Activated B cell treated with CpG ODN at 0.5 μM for 24 hours (primary cell): ENCODE measurements at places on chromosomes 7 and 10.

DNA sequence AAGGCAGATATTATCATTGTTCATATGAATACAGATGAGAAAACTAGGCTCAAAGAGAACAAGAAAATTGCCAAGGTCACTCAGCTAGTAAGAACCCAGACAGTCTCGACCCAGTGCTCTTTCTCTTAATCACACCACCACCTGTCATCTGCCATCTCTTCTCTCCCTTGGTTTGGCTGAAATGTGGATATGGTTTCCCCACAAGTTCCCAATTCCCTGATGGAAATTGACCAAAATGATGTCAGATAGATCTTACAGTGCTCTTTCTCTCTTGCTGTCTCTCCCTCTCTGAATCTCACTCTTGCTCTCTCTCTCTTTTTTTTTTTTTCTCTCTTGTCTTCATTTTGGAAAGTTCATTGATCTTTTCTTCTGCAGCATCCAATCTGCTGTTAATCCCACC is 9.1 kb downstream of the C10orf90 start:
- peaks cover 2% of the 10 kb centered on the region for H3K27me3 ChIP-seq
- H3K4me3 ChIP-seq, result no peak overlapping the region
- H3K4me1 ChIP-seq, result no peaks in the 10 kb centered on the region
- no peaks in the 10 kb centered on the region for H3K36me3 ChIP-seq
- no peak for DNase-seq
- no peak overlapping the region for H3K27ac ChIP-seq

- H3K36me3 ChIP-seq, result no peaks in the 10 kb centered on the region
- no peaks in the 10 kb centered on the region for H3K4me1 ChIP-seq
- H3K4me3 ChIP-seq, result no peak within 1 kb of the TSS
- no peak for DNase-seq
Measured at GRCh38 chr7:15686295-15686956, at the start of gene MEOX2. Gene MEOX2 (minus strand): TSS chr7:15686683. CDS start chr7:15686402, 281 bp downstream.

GRCh38 chr7:80942261-80943041 is 23.6 kb upstream of the SEMA3C start:
- DNase-seq, result no peak
- no peak overlapping the region for H3K4me3 ChIP-seq
- no peaks in the 10 kb centered on the region for H3K4me1 ChIP-seq
- H3K27ac ChIP-seq, result no peak overlapping the region

- H3K27ac ChIP-seq, result no peak overlapping the region
- H3K4me1 ChIP-seq, result no peaks in the 10 kb centered on the region
- no peaks in the 10 kb centered on the region for H3K36me3 ChIP-seq
- no peak for DNase-seq
- no peak overlapping the region for H3K4me3 ChIP-seq
Measured at GRCh38 chr10:82506680-82507376, 631.8 kb downstream of the NRG3 start.

DNA sequence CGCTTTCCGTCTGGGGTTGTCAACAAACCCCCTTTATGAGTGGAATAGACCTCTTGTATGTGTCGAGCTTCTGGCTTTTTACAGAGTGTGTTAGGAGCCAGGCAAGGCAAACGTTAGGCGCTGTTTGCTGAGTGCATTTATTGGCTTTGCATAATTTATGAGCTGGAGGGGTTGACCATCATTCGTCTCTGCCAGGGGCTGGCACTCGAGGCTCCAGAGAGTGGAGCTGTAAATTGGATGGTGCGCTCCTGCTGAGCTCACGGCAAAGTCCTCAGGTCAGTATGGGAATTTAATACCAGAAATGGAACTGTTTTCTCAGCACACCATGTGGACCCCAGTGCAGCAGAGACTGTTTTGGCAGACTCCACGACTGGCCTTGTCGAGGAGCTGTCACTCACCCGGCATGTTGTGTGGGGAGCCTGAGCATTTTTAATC is 699.4 kb upstream of the GALNT17 start:
- H3K36me3 ChIP-seq, result peaks cover 8% of the 10 kb centered on the region
- H3K27me3 ChIP-seq, result no peaks in the 10 kb centered on the region
- no peak for DNase-seq
- H3K27ac ChIP-seq, result no peak overlapping the region

GRCh38 chr10:7853890-7854289 is 35.6 kb downstream of the TAF3 start:
- no peak overlapping the region for H3K27ac ChIP-seq
- DNase-seq, result no peak
- no peak overlapping the region for H3K4me3 ChIP-seq
- peaks cover 29% of the 10 kb centered on the region for H3K36me3 ChIP-seq

DNA sequence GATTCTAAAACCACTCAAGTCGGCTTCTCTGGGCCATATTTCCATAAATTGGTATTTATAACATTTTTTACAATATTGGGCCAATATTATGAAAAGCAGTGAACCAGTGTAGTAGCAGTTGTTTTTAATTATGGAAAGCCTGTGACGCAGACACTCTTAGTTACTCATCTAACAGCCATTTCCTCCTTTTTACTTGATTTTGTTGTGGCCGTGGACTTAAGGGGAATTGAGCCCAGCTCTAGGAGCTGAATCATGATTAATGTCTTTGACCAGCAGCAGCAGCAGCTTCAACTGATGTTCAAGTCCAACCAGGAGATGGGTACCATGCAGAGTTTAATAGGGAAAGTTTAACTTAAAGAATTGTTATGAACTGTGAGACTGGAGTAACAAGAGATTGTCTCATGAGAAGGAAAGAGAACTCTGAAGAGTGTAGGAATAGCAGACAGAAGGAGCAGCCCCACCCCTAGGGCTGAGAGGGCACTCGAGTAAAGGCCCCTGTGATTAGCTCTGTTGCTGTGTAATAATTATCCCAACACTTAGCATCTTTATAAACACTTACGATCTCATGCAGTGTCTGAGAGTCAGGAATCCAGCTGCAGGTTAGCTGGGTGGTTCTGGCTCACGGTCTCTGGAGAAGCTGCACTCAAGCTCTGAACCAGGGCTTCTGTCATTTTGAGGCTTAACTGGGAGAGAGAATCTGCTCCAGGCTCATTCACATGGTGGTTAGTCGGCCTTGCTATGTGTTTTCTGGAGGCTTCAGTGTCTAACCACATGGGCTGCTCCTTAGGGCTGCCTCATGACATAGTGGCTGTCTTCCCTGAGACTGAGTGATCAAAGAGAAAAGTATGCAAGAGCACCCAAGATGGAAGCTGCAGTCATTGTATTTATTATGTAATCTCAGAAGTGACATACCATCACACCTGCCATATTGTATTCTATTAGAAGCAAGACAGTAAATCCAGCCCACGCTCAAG is 4.6 kb downstream of the LANCL2 start:
- no peak for DNase-seq
- peaks cover 26% of the 10 kb centered on the region for H3K4me1 ChIP-seq
- peaks cover 6% of the 10 kb centered on the region for H3K36me3 ChIP-seq
- H3K27ac ChIP-seq, result no peak overlapping the region
- no peaks in the 10 kb centered on the region for H3K27me3 ChIP-seq

- no peaks in the 10 kb centered on the region for H3K36me3 ChIP-seq
- no peak overlapping the region for H3K4me3 ChIP-seq
- no peak overlapping the region for H3K27ac ChIP-seq
- peaks cover 6% of the 10 kb centered on the region for H3K4me1 ChIP-seq
Measured at GRCh38 chr10:110548002-110548401, 19.5 kb upstream of the SMC3 start.

DNA sequence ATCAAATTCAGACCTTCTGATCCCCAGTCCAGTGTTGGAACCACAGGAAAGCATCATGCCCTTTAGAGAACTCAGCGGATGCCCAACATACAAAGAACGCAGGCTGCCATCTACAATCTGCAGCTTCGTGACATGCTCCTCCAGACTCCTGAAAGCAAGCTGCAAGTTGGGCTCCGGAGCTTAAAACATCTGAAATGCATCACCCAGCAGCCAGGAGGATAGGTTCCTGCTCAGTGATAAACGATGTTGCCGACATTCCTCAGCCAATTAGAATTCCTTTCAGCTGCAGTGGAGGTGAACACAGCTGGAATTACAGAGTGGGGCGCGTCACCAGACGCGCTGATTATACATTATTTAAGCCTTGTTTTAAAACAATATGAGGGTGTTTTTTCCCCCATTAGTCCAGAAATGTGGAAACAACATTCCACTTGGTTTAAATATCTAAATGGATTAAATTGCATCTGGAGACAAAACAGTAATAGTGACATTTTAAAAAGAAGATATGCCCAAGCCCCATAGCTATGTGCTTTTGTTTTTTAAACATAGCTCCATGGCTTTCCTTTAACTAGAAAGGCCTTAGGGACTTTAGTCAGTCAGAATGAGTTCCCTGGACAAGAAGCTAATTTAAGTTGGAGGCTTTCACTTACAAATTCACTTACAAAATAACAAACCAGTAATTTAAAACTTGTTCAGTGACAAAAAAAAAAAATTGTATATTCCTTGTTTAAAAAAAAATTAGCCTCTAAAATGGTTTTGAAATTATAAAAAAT is 6.3 kb downstream of the SMURF1 start:
- no peaks in the 10 kb centered on the region for H3K27me3 ChIP-seq
- no peak overlapping the region for H3K4me3 ChIP-seq

DNA sequence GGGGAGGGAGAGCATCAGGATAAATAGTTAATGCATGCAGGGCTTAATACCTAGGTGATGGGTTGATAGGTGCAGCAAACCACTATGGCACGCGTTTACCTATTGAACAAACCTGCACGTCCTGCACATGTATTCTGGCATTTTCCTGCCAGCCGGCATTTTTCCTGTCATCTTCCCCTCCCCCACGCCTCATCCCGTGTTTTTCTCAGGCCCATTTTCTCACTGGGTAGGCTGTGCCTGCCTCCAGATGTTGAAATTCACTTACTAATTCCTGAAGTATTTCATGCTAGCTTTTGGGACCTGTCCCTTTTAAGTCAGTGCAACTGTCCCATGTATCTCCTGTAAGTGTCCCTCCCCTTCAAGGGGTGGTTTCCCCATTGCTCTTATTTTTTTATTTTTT is 220.3 kb upstream of the NPY start:
- no peak overlapping the region for H3K27ac ChIP-seq
- no peaks in the 10 kb centered on the region for H3K27me3 ChIP-seq
- H3K36me3 ChIP-seq, result no peaks in the 10 kb centered on the region
- no peak for DNase-seq
- no peak overlapping the region for H3K4me3 ChIP-seq
- no peaks in the 10 kb centered on the region for H3K4me1 ChIP-seq

DNA sequence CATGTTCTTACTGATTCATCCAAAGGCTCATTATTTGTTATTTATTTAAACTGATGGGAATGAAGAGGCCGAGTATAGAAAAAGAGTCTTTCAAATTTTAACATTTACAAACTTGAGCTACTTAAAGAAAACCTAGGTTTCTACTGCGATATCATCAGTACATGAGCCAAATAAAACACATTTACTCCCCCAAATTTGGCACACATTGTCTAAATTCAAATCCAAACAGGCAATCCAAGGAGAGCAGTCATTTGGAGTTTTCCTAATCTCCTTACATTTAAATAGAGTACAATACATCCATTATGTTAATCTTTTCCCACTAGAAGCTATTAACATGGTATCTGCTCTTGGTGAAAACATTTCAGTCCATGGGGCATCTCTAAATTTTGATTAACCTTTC is 2.2 kb downstream of the NMT2 start:
- H3K4me1 ChIP-seq, result peaks cover 31% of the 10 kb centered on the region
- H3K4me3 ChIP-seq, result no peak overlapping the region
- peaks cover 3% of the 10 kb centered on the region for H3K36me3 ChIP-seq
- H3K27me3 ChIP-seq, result no peaks in the 10 kb centered on the region
- DNase-seq, result no peak
- no peak overlapping the region for H3K27ac ChIP-seq

DNA sequence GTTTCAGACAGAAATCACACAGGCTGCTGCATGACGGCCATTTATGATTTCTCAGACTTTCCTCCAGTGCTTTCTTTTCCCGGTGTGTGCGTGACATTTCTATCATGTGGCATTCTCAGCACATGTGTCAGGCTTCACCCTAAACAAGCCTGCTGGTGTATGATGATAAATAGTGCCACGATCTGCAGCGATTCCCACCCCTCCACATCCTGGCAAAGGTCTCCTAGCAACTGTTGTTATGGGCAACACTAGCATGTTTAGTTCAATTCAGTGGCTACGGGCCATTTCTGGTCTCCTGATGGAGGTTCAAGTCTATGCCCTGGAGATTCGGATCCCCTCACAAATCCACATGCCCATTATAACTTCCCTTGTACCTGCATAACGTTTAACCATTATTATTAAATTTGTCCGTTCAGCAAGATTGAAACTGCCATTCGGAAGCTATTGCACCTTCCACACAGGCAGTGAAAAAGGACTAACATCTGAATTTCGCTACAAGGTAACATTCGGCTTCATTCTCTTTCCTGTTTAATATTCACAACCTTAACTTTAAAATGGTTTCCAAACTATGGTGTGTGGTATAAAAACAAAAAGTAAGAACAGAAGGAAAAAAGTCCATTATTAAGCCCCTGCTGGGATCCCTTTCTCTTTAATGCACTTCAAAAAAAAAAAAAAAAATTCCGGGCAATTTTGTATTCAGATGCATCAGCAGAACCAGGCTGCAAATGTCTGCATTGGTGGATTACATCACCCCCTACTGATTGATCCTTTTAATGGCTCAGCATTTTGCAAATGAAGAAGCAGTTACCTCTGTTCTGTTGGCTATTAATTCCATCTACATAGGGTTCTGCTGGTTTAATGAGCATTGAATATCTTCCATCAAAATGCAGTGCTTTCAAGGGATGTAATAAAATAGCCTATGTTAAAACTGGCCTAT is 90.2 kb downstream of the FRMD4A start:
- peaks cover 19% of the 10 kb centered on the region for H3K27me3 ChIP-seq
- H3K27ac ChIP-seq, result no peak overlapping the region
- no peak for DNase-seq

GRCh38 chr10:63143987-63144386 is 10.9 kb downstream of the NRBF2 start:
- no peak for DNase-seq
- no peak overlapping the region for H3K4me3 ChIP-seq
- H3K36me3 ChIP-seq, result peaks cover 59% of the 10 kb centered on the region
- H3K4me1 ChIP-seq, result peaks cover 61% of the 10 kb centered on the region
